Activated CD8-positive, alpha-beta memory T cell treated with anti-CD3 and anti-CD28 coated beads, Interleukin-2, amount 10 ng/mL, durations not matched to agents 7 days and 5 days (primary cell): ENCODE measurements at places on chromosomes 12 and 14. TPM values are rescaled to one million over a fixed set of nuclear protein-coding genes. Genes with fewer than 3 reads are reported as not detected.

Gene AMN1
- total RNA-seq = 3.9 TPM

DNA sequence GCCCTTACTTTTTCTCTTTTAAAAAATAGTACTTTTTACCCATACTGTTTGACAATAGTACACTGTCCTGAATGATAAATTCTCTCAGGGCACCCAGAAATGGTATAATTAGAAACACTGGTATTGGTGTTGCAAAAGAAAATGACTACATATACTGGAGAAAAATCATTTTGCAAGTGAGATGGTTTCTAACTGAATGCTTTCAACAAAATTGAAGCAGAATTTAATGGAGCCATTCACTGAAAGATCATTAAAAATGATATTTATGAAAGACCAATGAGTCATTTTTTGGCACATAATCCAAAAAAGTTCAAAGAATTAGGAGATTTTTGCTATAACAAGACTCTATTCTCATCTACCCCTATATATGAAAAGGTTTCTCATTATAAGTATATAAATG lies 68.8 kb downstream of the TMTC1 start:
- no peak overlapping the region for H3K27ac ChIP-seq
- H3K27me3 ChIP-seq = no peaks in the 10 kb centered on the region
- H3K4me1 ChIP-seq = no peaks in the 10 kb centered on the region
- no peak for DNase-seq

Gene EIF2S3B
- 0.87 TPM for total RNA-seq

DNA sequence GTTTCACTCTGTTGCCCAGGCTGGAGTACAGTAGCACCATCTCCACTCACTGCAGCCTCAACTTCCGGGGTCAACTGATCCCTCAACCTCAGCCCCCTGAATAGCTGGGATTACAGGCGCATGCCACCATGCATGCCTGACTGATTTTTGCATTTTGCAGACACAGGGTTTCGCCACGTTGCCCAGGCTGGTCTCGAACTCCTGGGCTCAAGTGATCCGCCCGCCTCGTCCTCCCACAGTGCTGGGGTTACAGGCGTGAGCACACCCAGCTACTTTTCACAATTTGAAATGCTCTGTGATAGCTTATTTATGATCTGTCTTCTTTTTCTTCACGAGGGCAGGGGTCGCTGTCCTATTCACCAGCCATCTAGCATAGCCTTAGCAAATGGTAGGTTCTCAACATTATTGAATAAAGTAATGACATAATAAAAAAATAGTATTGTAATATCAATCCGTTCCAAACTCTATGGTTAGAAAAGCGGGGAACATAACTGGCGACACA lies 477 bp upstream of the DDX47 start:
- no peak for DNase-seq
- H3K4me3 ChIP-seq = peak overlapping the region; percentile 91
- H3K36me3 ChIP-seq = peaks cover 26% of the 10 kb centered on the region
- peaks cover 84% of the 10 kb centered on the region for H3K4me1 ChIP-seq
- peak overlapping the region; percentile 86 for H3K27ac ChIP-seq

Gene PCK2
- 87.0 TPM for total RNA-seq

DNA sequence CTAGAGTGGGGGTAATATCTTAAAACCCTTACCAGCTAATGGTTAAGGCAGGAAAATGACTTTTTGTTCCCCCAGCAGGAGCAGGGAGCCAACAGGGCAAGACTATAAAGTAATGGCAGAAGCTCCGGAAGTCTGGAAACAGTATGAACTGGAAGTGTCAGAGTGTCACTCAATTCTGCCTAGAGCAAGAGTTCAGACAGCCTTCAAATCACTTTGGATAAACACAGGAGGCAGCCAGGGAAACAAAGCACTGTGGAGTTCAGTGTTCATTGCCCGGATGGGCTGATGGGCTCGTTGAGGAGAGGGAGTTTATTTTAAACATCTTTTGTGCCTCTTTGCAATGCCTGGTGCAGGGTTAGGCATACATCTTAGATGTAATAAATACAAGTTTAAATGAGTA lies 16.5 kb upstream of the DYRK2 start:
- H3K36me3 ChIP-seq = peaks cover 23% of the 10 kb centered on the region
- peaks cover 38% of the 10 kb centered on the region for H3K4me1 ChIP-seq
- H3K27me3 ChIP-seq = peaks cover 11% of the 10 kb centered on the region
- no peak for DNase-seq
- no peak overlapping the region for H3K27ac ChIP-seq

GRCh38 chr14:103123634-103124500 lies 606 bp downstream of the TNFAIP2 start:
- H3K27ac ChIP-seq = no peak overlapping the region
- no peak overlapping the region for H3K4me3 ChIP-seq
- no peaks in the 10 kb centered on the region for H3K36me3 ChIP-seq
- no peak for DNase-seq
- no peaks in the 10 kb centered on the region for H3K4me1 ChIP-seq

- no peaks in the 10 kb centered on the region for H3K27me3 ChIP-seq
- H3K36me3 ChIP-seq = no peaks in the 10 kb centered on the region
- H3K27ac ChIP-seq = no peak overlapping the region
- H3K4me1 ChIP-seq = no peaks in the 10 kb centered on the region
- no peak overlapping the region for H3K4me3 ChIP-seq
- DNase-seq = no peak
Observed at GRCh38 chr14:92934196-92935085, 11.5 kb downstream of the CHGA start.

- H3K4me3 ChIP-seq = no peak overlapping the region
- H3K4me1 ChIP-seq = peaks cover 5% of the 10 kb centered on the region
- H3K27me3 ChIP-seq = peaks cover 42% of the 10 kb centered on the region
Observed at GRCh38 chr14:61838661-61839245, 76.5 kb downstream of the SNAPC1 start.

Gene RNU4-1
- 2,122 TPM for total RNA-seq

Gene CLMN
- 0.91 TPM for total RNA-seq

DNA sequence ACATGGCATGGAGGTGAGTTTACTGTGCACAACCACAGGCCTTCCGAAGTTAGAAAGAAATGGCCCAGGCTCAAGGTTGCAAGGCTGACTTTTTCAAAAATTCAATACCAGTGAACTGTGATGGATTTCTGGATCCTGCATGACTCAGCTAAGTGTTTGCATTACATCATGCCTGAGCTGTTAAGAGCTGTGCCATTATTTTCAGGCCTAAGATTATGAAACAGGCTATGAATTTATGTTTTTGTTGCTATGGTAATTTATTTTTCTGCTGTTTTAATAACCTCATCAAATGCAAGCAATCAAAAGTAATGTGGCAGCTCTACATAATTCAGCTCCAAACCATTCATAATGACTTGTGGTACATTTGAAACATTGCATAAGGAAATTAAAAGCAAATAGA lies 457.7 kb upstream of the TMEM132C start:
- H3K4me1 ChIP-seq = no peaks in the 10 kb centered on the region
- no peak overlapping the region for H3K27ac ChIP-seq
- no peaks in the 10 kb centered on the region for H3K36me3 ChIP-seq
- no peak overlapping the region for H3K4me3 ChIP-seq

GRCh38 chr12:54038871-54039414 lies 6.1 kb downstream of the HOXC5 start:
- H3K27ac ChIP-seq = no peak overlapping the region
- no peak overlapping the region for H3K4me3 ChIP-seq
- H3K36me3 ChIP-seq = no peaks in the 10 kb centered on the region
- peaks cover 89% of the 10 kb centered on the region for H3K27me3 ChIP-seq

Gene YLPM1
- total RNA-seq = 57.9 TPM

DNA sequence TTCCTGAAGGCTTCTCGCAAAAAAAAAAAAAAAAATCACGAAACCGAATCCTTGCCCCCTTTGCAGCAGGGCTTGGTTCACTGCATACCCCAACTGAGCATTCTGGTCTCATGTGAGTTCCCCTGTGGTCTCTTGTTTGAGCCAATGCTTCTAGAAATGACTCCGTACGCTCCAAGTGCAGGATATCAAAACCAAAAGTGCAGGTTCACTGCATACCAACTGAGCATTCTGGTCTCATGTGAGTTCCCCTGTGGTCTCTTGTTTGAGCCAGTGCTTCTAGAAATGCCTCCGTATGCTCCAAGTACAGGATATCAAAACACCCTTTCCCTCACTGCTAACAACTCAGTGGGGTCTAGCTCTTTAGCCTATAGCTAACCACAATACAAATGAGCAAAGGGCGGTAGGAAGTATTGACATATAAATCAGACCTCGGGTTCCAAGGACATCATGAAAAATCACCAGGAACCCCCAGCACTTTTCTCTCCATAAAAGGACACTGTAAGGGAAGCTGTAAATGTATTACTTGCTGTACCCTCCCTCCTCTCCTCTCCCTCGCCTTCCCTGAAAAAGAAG lies 206.3 kb upstream of the NOS1 start:
- no peaks in the 10 kb centered on the region for H3K4me1 ChIP-seq
- H3K36me3 ChIP-seq = no peaks in the 10 kb centered on the region
- DNase-seq = no peak
- H3K27me3 ChIP-seq = no peaks in the 10 kb centered on the region
- no peak overlapping the region for H3K27ac ChIP-seq
- H3K4me3 ChIP-seq = no peak overlapping the region

DNA sequence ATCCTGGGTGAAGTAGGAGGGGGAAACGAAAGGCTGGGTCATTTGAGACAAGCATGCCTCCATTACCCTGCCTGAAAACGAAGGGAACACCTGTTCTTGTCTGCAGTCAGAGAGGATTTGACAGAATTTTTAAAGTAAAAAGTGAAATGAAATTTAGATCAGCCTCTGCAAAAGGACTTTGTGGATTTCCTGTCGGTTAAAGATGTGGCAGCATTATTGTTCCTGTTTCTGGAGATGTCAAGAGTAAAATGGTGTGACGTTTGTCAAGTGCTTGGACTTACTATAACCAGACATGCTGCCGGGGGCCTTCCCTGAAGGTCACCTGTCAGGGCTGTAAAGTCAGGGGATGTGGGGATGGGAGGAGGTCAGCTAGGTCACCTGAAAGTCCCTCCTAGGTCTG lies 32.0 kb downstream of the NRXN3 start:
- H3K4me3 ChIP-seq = no peak overlapping the region
- no peak overlapping the region for H3K27ac ChIP-seq
- DNase-seq = no peak
- no peaks in the 10 kb centered on the region for H3K36me3 ChIP-seq

Gene KRT1
- not detected for total RNA-seq

DNA sequence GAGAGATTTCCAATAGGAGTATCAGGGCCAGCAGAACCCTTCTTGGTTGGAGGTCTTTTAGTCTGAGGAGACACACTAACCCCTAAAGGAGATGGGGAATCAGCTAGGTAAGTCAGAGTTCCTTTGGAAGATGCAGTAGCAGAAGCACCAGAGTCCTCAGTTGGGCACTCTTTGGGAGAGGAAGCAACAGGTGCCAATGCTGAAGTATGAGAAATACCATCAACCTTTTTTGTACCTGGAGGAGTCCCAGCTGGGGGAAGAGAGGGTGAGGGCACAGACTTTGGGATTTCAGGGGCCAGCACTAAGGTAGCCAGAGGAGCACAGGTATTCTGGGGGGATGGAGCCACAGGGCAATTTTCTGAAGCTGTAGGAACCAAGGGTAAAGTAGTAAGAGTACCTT lies 6.0 kb downstream of the NACA start:
- H3K27ac ChIP-seq = peak overlapping the region; percentile 79
- no peak for DNase-seq
- H3K4me3 ChIP-seq = no peak overlapping the region
- H3K4me1 ChIP-seq = peaks cover 72% of the 10 kb centered on the region

DNA sequence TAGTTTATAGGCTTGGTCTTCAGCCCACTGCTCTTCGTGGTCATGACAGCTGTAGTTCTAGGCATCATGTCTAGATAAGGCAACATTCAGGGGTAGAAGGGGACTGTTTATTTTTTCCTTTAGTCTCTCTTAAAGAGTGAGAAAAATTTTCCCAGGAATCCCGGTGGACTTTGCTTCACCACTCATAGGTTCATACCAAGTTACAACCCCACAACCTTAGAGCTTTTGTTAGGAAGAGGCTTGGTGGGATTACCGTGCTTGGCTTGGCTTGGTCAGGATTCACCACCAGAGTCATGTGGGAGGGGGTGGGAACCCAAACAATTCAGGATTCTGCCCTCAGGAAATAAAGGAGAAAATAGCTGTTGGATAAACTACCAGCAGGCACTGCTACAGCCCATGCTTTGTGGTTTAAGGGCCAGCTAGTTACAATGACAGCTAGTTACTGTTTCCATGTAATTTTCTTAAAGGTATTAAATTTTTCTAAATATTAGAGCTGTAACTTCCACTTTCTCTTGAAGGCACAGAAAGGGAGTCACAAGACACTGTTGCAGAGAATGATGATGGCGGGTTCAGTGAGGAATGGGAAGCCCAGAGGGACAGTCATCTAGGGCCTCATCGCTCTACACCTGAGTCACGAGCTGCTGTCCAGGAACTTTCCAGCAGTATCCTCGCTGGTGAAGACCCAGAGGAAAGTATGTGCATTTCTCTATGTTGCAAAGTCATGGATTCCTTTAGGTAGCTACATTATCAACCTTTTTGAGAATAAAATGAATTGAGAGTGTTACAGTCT lies 25.9 kb upstream of the PAPLN start:
- H3K27ac ChIP-seq = no peak overlapping the region
- peaks cover 57% of the 10 kb centered on the region for H3K36me3 ChIP-seq
- H3K4me3 ChIP-seq = no peak overlapping the region
- no peak for DNase-seq

DNA sequence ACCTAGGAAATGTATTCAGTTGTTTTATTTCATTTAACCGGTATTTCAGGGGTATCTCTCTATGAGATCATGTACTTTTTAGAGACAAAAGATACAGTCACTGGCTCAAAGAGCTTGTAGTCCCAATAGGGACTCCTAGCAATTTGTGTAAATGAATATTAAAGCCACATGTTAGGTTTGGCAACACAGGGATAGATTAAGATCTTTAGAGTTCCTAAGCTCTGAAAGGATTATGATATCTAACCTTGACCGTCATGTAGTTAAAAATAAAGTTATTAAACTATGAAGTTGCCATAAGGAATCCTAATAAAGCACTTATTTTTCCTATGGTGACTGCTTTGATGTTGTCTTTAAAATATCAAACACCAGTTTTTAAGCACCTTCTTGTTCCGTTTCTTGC lies 100.4 kb upstream of the FGD4 start:
- H3K36me3 ChIP-seq = no peaks in the 10 kb centered on the region
- H3K4me1 ChIP-seq = no peaks in the 10 kb centered on the region
- H3K27me3 ChIP-seq = no peaks in the 10 kb centered on the region
- no peak overlapping the region for H3K4me3 ChIP-seq
- DNase-seq = no peak

- no peak for DNase-seq
- H3K27ac ChIP-seq = no peak overlapping the region
- no peaks in the 10 kb centered on the region for H3K4me1 ChIP-seq
- no peaks in the 10 kb centered on the region for H3K36me3 ChIP-seq
- peaks cover 31% of the 10 kb centered on the region for H3K27me3 ChIP-seq
Observed at GRCh38 chr12:132205271-132206045, 61.2 kb downstream of the NOC4L start.
